ENCODE measurements at places on chromosomes 7 and 10. TPM values are rescaled to one million over a fixed set of nuclear protein-coding genes. Genes with fewer than 3 reads are reported as not detected.
A peak's percentile ranks its signal among the peaks of the same experiment; 100 is the strongest.

The TCF7L2 gene
- total RNA-seq = 9.8 TPM

- H3K4me3 ChIP-seq = peak within 1 kb of the TSS; percentile 100
- H3K27me3 ChIP-seq = no peaks in the 10 kb centered on the region
- H3K27ac ChIP-seq = peak within 1 kb of the TSS; percentile 100
- peak; percentile 95 for DNase-seq
- H3K4me1 ChIP-seq = peaks cover 23% of the 10 kb centered on the region
Measured at GRCh38 chr7:76302347-76303201, at the start of gene HSPB1. TSS of gene HSPB1 (plus strand) at chr7:76302673. CDS start at chr7:76302713, 40 bp downstream.

The PRLHR gene
- not detected for total RNA-seq

The DAGLB gene
- total RNA-seq = 9.7 TPM

- H3K27me3 ChIP-seq = no peaks in the 10 kb centered on the region
- no peak overlapping the region for H3K27ac ChIP-seq
- H3K36me3 ChIP-seq = no peaks in the 10 kb centered on the region
- H3K4me1 ChIP-seq = no peaks in the 10 kb centered on the region
- no peak overlapping the region for H3K4me3 ChIP-seq
- no peak for DNase-seq
Measured at GRCh38 chr10:100038561-100039071, 28.9 kb upstream of the DNMBP start.

GRCh38 chr7:144519925-144520324 lies 116.4 kb upstream of the NOBOX start:
- no peaks in the 10 kb centered on the region for H3K36me3 ChIP-seq
- DNase-seq = no peak

Measured in prostate gland (tissue), 2 donors.